Fibroblast of skin of left quadriceps (primary cell): ENCODE measurements at places on chromosomes 4 and X.

- no peak for DNase-seq
Observed at GRCh38 chrX:11056322-11057176, 54.6 kb upstream of the HCCS start.

- no peak for DNase-seq
Observed at GRCh38 chr4:187042251-187042650, 318.6 kb upstream of the FAT1 start.

DNA sequence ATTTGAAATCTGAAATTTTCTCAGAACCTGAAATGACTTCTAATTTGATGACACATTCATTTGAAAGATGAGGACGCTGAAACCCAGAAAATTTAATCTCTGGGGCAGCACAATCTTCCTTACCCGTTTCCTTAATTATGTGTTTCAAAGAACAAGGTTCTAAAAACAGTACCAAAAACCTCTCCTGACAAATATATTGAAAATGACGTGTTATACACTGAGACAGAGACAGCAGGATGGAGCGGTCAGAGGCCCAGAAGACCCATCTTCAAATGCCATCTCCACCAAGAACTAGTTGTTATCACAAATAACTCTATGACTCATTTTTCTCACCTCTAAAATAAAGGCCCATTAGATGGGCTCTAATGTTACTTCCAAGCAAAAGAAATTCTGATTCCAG lies 177.3 kb downstream of the NSUN7 start:
- DNase-seq = no peak

DNA sequence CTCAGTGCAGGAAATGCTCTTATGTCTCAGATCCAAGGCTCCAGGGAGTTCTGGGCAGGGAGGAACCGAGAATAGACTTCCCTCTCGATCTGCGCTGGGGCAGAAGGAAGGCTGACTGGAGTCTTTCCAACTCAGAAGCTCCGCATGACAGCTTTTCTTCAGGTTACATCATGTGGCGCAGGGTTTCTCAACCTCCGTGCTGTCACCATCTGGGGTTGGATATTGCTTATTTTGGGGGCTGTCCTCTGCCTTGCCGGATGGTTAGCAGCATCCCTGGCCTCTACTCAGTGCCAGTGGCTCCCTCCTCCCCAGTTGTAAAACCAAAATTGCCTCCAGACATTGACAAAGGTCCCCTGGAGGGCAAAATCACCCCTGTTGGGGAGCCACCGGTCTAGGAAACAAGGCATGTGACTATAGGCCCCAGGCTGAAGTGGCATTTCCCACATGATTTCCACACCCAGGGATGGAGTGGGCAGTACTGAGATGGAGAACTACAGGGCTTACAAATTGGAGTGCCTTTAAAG lies 21.4 kb downstream of the REELD1 start:
- no peak for DNase-seq

DNA sequence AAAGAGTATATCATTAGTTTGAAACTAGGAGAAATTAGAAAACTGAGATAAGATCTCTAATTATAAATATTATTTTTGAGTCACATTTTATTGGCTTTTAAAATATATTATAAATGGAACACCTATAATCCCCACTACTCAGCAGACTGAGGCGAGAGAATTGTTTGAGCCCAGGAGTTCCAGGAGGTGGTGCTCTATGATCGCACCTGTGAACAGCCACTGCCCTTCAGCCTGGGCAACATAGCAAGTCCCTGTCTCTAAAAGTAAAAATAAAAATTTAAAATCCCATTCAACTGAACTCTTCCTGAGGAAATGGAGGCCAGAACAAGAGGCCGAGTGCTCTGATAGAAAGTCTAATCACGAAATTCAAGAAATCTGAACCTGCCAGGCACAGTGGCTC lies 6.3 kb upstream of the C4orf36 start:
- DNase-seq = no peak

DNA sequence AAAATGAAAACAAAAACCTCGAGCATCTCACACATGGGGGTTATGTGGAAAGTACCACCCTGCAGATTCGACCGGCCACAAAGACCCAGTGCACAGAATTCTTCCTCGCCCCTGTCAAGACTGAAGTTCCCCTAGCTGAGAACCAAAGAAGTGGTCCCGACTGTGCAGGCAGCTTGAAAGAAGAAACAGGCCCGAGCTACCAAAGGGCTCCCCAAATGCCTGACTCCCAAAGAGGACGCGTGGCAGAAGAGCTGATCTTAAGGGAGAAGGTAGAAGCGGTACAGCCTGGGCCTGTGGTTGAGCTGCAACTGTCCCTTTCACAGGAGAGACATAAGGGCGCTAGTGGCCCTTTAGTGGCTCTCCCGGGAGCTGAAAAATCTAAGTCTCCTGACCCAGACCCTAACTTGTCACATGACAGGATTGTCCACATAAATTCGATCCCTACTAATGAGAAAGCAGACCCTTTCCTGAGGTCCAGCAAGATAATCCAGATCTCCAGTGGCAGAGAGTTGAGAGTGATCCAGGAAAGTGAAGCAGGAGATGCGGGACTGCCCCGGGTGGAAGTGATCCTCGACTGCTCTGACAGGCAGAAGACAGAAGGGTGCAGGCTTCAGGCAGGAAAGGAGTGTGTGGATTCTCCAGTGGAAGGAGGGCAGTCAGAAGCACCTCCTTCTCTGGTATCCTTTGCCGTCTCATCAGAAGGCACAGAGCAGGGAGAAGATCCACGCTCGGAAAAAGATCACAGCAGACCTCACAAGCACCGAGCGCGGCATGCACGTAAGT lies 108.8 kb upstream of the MYOZ2 start:
- DNase-seq = no peak

GRCh38 chr4:8837181-8837841 lies 34.3 kb downstream of the HMX1 start:
- no peak for DNase-seq
